ENCODE measurements at places on chromosomes 1 and 21.
A peak's percentile ranks its signal among the peaks of the same experiment; 100 is the strongest.

DNA sequence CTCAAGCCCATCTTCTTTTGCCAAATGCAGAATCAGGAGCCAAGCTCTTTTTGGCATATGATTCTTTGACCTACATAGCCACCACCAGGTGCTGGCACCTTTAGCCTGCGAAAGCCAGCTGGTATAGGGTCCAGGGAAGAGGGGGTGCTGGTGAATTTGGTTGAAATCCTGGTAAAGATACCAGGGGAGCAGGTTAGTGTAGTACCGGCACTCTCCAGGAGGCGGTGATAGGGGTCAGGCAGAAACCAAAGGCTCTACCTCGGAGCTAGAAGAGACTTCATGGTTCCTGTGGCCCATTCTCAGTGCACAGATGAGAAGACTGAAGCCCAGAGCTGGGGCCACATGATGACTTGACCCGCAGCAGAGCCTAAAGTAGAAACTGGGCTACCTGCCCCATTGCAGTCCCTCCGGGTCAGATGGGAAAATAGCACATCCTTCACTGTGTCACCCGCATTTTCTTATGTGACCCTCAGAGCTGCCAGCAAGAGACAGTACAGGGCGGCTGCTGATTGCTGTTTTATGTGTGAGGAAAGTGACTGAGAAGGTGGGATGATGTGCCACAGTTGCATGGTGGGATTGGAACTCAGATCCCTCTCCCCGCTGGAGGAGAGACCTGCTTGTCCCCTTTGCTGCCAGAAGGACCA is 36.0 kb upstream of the IL19 start:
- peak; percentile 85 for DNase-seq

DNA sequence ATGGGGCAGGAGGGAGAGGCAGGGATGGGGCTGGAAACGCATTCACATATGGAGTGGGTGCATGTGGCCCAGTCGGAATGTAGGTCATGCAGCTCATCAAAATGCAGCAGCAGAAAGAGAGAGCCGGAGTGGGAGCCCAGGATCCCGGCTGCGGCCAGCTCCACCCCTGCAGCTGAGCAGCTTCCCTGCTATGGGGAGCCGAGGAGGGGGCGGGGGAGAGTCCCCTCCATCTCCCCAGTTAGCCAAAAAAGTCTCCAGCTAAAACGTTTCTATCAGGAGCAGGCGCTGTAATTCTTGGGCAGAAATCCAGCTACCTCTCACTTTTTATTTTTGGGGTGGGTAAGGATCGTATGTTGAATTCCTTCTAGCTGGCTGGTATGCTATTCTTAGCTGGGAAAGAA is 39.7 kb downstream of the MRPL37 start:
- DNase-seq = no peak

- DNase-seq = no peak
Observed at GRCh38 chr1:109802901-109803561, 39.3 kb upstream of the EPS8L3 start.

- peak; percentile 44 for DNase-seq
Observed at GRCh38 chr1:2311184-2312032, 79.9 kb downstream of the MORN1 start.

DNA sequence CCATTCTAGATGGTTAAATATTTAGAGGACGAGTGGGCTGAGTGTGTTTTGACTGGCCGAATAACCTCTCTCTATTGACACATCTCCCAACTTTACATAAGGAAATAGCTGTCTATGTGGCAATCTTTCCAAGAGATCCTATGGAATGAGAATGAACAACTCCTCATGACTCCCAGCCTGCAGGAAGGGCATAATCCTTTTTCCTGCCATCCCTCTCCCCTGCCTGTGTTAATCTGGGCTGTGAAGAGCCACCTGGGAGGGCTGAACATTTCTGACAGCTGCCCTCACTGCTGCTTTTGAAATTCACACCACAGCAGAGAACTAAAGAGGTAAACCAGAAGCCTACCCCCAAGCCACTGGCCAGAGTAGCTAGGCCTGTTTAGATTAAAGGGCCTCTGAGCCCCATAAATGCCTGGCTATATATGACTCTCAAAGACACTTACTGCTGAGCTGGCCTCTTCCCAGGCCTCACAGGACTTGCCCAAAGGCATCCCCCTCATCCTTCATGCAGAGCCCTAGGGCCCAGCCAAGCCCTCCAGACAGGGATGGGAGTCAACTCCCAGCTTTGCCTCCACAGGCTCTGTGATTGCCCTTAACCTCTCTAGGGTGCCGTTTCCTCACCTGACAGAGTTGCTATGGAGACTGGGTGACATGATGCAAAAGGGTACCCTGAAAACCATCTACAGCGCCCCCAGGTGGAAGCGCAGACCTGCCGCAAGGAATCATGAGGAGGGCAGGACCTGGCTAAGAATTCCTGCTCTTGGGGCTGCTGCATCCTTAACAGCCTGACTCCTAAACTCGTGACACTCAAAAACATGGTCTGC is 42.0 kb upstream of the LDLRAP1 start:
- DNase-seq = no peak

GRCh38 chr1:55684131-55684650 is 469.0 kb upstream of the USP24 start:
- DNase-seq = no peak

DNA sequence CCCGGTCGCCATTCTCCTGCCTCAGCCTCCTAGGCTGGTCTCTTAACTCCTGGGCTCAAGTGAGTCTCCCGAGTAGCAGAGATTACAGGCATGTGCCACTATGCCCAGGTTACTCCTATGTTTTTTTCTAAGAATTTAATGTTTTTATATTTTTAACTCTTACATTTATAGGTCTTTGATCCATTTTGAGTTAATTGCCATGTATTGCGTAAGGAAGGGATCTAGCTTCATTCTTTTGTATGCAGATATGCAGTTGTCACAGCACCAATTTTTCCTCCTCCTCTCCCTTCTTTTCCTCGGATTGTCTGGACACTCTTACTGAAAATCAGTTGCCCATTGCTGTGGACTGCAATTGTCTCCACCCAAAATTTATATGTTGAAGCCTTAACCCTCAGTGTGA is 11.5 kb downstream of the BTBD8 start:
- no peak for DNase-seq

GRCh38 chr1:218837051-218837450 is 336.6 kb upstream of the LYPLAL1 start:
- DNase-seq = no peak

- DNase-seq = no peak
Observed at GRCh38 chr1:33237579-33237978, 18.7 kb upstream of the ZNF362 start.

DNA sequence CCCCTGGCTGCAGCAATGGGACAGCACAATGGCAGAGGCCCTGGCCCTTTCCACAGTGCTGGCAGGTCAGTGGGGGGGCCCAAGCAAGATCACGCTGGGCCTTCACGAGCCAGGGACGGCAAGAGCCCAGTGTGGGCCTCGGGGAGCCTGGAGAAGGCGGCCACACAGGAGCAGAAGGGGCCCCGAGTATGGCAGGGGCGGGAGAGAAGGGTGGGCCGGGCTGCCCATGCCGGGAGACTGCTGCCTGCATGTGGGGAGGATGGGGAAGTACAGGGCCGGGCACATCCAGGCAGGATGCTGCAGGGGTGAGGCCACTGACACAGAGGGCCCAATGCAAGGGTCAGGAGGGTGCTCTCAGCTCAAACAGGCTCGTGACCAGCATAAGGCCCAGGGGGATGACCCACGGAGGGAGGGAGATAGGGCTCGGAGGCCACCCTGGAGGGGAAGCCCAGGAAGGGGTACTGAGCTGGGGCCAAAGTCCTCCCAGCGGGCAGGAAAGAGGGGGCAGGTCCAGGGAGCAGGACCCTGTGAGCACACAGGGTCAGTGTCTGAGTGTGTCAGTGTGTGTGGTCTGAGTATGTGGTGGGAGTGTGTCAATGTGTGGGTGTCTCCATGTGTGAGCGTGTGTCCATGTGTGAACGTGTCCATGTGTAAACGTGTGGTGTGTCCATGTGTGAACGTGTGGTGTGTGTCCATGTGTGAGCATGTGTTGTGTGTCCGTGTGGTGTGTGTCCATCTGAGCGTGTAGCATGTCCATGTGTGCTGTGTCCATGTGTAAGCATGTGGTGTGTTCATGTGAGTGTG is 13.1 kb downstream of the SLC19A1 start:
- DNase-seq = no peak

GRCh38 chr21:42025376-42026081 is 15.4 kb upstream of the ZBTB21 start:
- no peak for DNase-seq

DNA sequence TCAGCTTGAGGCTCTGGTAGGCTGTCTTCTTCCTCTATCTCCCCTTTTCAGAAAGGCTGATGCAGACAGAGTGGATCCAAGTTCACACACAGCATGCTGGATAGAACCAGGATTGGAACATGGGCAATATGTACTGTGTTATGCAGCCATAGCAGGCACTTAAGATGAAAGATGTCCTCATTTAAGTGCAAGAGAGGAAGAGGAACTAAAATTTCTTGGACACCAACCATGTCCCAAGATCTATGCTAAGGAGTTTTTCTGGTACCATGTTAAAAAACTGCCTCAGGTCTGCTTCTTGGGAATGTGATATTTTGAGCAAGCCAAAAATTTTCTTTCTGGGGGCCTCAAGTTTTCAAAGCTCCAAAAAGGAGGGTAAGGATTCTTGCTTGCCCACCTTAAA is 1.2 kb downstream of the SDHB start:
- DNase-seq = no peak

- peak; percentile 53 for DNase-seq
Observed at GRCh38 chr1:1943834-1944570, 24.9 kb upstream of the TMEM52 start.

- DNase-seq = no peak
Observed at GRCh38 chr21:36676039-36676950, 22.6 kb upstream of the SIM2 start.

GRCh38 chr21:14711287-14711686 is 165.2 kb upstream of the SAMSN1 start:
- DNase-seq = no peak

- DNase-seq = no peak
Observed at GRCh38 chr1:234907940-234908405, 220.7 kb downstream of the TOMM20 start.

- DNase-seq = no peak
Observed at GRCh38 chr21:41545500-41546359, 37.8 kb upstream of the TMPRSS2 start.

DNA sequence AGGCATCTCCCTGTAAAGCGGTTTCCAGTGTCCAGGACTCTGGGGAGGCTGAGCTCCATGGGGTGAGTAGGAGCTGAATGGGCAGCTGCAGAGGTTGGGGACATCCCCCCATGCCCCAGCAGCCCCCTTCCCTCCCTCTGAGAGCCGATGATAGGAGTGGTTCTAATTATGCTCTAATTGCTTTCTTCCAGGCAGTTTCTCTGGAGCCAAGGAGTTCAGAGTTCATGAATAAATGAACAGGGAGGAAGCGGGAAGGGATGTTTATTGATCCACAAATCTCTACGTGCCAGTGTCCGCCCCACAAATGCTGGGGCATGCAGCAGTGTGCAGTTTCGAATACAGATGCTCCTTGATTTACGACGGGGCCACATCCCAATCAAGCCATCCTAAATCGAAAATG is 15.6 kb downstream of the NKAIN1 start:
- DNase-seq = no peak

GRCh38 chr1:240499012-240499411 is 112.9 kb downstream of the GREM2 start:
- no peak for DNase-seq

GRCh38 chr21:44444286-44444931 is 10.9 kb upstream of the LRRC3 start:
- no peak for DNase-seq

GRCh38 chr1:2050793-2051682 is 827 bp downstream of the PRKCZ start:
- no peak for DNase-seq

GRCh38 chr1:201504179-201504631 is 2.7 kb downstream of the CSRP1 start:
- no peak for DNase-seq

- peak; percentile 55 for DNase-seq
Observed at GRCh38 chr1:155320661-155321617, at the start of gene RUSC1. Gene RUSC1, plus strand, starts transcription at chr1:155320894. Its CDS starts 880 bp downstream, at chr1:155321774.

DNA sequence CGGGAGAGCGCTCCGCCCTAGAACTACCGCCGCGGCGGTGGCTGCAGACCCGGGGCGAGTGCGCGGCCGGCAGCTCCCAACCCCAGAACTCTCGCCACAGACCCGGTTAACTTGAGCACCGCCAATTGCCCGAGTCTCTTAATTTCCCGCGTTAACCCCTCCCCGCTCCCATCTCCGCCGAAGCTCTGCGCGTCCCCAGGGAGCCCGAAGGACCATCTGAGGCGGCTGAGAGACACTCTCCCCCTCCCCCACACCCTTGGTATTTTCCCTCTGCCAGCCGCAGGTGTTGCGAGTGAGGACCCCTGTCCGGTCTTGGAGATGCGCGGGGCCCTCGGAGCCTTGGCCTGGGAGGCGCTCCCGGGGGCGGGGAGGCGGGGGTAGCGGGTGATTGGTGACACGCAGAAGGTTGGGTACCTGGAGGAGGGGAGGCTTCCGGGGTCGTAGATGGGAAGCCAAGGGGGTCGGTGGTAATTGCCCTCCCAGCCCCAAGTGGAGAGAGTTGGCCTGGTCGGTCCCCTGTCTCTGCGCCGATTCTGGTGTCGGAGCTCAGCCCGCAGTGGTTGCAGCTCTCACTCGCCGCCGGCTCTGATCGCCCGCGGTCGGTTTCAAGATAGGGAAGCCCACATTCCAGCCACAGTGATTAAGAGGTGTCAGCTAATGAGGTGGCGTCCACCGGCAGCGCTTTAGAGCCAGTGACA is 858 bp upstream of the SUSD4 start:
- no peak for DNase-seq

DNA sequence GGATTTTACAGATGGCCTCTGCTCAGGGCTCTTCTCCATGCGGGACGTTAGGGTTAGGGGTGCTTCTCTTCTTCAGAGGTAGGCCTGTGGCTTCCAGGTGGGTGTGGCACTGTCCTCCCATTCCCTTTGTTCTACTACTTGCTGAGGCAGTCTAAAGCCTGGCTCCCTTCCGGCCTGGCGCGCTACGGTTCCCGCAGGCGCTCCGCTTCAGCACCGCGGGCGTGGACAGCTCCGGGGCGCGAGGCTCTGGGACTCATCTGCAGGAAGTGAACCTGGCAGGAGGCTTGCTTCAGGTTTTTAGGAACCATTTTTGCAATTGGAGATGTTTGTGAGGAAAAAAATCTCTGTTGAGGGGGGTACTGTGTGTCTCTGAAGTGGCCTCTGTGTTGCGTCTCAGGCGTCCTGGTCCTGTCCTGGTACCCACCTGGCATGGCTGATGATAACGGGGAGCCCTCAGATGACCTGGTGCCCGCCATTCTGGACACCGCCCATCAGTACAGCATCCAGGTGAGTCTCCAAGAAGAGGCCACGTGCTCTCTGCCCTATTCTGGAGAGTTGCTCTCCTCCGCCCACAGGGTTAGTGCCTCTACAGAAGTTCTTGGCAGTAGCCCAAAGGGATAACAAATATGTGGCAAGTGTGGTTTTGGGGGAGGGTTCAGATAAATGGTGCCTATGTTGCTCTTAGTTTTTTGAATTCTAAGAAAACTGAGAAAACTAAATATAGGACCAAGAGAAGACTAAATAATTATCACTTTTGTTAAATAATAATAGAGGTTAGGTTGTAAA is 1.9 kb downstream of the MANEAL start:
- DNase-seq = peak; percentile 29

GRCh38 chr21:33069994-33070743 is at the start of gene OLIG1:
Gene OLIG1, plus strand, starts transcription at chr21:33070141. Its CDS starts 106 bp downstream, at chr21:33070247.
- DNase-seq = no peak

- DNase-seq = no peak
Observed at GRCh38 chr1:240652549-240652948, 40.6 kb upstream of the GREM2 start.

Measured in T-helper 17 cell (primary cell).